Activated CD8-positive, alpha-beta memory T cell treated with anti-CD3 and anti-CD28 coated beads for 1 hour (primary cell): ENCODE measurements at places on chromosomes 13 and 19.

GRCh38 chr19:7106711-7107657 lies 37.5 kb downstream of the ZNF557 start:
- DNase-seq = no peak

DNA sequence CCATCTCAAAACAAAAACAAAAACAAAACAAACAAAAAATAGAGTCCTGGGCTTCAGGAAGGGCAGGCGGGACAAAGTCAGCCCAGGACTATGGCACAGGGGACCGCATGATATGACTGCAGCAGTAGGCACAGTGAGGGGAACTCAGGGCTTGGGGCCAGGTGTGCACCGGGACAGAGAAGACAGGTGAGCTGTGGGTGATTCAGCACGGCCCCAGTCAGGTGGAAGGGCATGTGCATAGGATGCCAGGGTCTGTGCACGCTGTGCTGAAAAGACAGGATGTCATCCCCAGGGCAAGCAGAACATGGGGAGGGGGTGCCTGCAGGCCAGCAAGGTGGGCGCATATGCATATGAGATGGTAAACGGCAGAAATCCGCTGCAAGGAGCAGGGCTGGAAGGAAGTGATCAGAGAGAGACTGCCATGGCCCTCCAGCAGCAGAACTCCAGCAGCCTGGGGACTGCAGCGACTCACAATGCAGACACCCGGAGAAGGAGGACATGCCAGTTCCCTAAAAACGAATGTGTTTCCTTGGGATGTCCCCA lies 15.0 kb downstream of the EPS15L1 start:
- no peak for DNase-seq

DNA sequence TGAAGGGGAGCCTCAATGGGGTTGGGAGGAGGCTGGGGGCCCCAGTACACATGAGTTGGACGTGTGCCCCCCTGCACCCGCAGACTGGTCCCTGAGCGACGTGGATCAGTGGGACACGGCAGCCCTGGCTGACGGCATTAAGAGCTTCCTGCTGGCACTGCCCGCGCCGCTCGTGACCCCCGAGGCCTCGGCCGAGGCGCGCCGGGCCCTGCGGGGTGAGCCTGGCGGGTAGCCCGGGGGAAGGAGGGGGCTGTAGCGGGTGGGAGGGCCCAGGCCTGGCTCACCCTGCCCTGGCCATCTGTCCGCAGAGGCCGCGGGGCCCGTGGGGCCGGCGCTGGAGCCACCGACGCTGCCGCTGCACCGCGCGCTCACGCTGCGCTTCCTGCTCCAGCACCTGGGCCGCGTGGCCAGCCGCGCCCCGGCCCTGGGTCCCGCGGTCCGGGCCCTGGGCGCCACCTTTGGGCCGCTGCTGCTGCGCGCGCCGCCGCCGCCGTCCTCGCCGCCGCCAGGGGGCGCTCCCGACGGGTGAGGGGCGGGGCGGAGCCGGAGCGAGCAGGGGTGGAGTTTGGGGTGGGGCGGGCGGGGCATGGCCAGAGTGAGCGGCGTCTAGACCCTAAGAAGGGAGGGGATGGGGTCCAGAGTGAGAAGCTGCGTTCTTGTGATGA lies 8.1 kb downstream of the PIK3R2 start:
- DNase-seq = peak; percentile 80

DNA sequence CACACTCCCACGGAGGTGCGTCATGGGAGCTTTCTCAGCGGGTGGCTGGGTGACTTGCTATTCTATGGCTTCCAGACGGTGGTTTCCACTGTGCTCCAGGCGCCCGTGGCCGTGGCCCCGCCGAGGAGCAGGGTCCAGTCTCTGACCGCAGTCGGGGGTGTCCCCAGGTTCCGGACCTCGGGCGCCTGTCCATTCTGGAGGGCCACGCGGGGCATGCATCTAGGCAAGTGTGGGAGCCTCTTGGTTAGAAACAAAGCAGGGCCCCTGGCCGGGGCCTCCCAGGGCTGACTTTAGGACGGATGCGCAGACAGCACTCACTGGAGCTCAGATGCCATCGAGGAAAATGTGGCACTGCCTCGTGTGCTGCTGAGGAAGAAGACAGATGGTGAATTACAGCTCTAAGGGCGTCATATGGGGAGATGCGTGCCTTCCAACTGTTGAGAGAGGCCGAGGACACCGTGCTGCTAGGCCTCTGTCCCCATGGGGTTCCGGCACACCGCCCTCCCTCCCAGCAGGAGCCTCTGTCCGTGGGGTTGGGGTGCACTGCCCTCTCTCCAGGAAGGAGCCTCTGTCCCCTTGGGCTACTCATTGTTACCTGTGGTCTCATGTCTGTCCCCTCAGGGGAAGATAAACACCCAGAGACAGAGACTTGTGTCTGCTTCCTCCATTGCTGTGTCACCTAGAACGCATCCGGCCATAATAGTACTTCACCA lies 38.1 kb downstream of the TMEM255B start:
- no peak for DNase-seq

DNA sequence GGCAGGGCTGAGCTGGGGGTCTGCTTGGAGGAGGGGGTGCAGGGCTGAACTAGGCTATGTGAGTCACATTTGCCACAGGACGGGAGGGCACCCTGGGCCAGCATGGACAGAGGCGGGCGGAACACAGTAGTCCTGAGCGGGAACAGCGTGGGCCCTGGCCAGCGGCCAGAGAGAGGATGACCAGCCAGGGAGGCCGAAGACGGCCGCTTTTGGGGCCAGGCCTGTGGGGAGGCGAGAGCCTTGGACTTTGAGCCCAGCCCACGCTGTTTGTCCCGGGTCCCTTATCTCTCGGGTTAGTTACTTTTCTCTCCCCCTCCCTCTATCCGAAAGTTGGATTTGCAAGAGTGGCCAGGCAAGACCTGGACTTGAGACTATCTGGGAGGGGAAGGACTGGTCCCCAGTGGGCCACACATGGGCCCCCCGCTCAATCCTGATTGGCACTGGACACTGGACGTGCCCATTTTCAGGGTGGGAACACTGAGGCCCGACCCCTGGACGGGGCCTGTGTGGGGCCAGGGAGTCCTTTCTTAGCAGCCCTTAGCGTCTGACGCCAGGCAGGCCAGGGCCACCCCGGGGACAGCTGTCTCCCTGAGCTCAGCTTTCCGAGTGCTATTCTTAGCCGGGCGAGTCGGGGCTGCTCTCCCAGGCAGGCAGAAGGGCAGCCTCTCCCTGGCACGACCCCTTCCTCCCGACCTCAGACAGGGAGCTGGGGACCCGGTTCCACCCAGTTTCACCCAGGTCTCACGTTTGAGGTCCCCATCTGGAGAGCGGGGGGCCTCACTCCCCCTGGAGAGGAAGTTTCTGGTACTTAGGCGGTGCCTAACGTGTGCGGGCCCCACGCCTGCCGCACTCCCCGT lies 833 bp downstream of the GAMT start:
- DNase-seq = no peak

- DNase-seq = no peak
Observed at GRCh38 chr13:53408306-53408705, 379.7 kb downstream of the OLFM4 start.

- no peak for DNase-seq
Observed at GRCh38 chr19:21688464-21688863, 78.9 kb downstream of the ZNF100 start.

DNA sequence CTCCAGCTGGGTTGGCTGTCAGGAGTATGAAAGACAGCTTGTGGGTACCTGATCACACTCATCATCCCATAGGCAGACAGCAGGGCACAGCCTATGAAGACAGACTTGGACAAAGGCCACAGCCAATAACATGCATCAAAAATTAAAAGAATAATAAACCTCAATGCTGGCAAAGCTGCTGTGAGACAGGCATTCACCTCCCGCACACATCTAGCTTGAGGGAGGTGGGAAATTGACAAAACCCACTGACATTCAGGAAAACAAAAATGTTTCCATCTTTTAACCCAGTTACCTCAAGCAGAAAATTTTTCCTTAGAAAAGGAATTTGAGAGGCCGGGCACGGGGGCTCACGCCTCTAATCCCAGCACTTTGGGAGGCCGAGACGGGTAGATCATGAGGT lies 14.4 kb downstream of the IL12RB1 start:
- DNase-seq = no peak

- DNase-seq = no peak
Observed at GRCh38 chr19:38648769-38649304, 1.4 kb downstream of the ACTN4 start.

DNA sequence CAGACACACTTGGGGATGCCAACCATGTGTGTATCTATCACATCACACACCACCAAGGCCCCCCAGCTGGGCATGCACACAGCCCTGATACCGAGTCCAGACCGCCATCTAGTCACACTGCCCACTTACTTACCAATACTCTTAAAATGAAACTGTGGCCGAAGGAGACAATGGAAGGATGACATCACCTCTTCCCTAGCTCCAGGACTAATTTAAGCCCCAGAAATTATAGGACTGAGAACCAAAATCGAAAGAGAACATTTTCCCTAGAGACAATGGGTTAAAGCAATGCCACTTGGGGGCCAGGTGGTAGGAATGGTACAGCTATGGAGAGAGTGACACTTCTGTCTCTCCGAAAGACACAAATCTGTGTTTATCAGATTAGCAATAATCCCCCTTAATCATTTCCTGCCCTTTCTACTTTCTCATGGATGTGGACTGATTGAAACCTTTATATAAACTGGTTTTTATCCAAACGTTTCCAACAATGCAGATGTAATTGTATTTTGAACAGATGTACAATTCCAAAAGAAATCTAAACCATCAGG lies 663 bp upstream of the GGACT start:
- DNase-seq = no peak

GRCh38 chr13:32804673-32805230 lies 211.5 kb upstream of the KL start:
- DNase-seq = no peak

DNA sequence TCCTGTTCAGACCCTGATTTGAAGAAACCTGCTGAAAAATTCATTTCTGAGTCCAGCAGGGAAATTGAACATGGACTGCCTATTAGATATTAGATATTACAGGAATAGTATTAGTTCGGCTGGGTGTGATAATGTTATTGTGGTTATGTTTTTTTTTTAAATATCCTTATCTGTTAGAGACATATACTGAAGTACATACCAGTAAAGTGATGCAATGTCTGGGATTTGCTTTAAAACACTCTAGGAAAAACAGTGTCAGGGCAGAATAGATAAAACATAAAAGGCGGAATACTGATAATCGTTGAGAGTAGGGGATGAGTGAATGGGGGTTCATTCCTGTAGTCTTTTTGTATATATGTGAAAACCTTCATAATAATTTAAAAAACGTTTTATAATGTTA lies 28.7 kb upstream of the AMER2 start:
- no peak for DNase-seq

GRCh38 chr13:46587807-46588418 lies 34.9 kb downstream of the LRCH1 start:
- DNase-seq = no peak

DNA sequence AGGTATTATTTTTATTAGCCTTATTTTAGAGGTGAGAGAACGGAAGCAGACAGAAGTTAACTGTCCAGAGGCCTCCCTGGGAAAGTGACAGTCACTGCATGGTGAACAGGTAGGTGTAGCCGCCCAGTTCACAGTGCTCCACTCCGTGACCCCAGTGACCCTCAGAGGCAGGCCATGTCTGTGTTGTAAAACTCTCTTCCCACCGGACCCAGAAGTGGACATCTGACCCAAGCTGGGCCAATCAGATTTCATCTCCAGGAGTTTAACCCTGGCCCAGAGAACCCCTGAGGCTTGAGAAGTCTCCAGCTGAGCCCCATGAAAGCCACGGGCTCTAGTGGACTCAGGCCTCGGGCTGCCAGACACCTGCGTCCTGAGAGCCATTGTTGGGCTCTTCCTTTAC lies 83.6 kb upstream of the FARP1 start:
- no peak for DNase-seq

DNA sequence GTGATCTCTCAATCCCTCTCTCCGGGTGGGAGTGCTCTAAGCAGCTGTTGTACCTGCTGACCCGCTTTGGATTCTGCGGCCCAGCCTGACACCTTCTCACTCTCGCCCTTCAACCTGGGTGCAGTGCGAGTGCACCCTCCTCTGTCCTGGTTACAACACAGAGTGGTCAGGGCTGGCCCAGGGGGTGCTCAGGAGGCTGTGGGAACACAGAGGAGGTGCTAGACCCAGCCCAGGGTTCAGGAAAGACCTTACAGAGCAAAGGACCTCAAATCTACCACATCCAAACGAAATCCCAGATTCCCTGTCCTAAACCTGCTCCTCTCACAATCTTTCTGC lies 23.7 kb downstream of the ZNF175 start:
- no peak for DNase-seq

DNA sequence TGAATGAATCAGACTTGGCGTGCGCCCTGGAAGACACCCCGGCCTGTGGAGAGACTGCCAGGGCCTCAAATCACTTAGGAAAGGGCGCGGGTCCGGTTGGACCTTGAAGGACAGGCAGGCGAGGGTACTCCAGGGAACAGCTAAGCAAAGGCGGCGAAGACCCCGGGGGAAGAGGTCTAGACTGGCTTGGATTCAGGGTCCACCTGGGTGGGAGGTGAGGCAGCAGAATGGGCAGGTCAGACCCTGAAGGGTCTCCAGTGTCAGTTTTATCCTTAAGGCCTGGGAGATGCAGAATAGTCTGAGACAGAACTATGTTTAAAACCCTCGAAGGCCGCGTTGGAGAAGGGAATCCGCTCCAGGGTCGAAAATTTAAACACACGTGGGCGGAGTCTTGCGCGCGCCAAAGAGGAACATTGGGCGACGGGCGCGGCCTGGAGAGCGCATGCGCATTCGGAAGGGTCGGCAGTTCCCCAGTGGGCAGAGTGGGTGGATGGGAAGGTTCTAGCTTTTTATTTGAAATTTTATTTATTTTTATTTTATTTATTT lies 567 bp upstream of the SMG9 start:
- DNase-seq = peak; percentile 61

DNA sequence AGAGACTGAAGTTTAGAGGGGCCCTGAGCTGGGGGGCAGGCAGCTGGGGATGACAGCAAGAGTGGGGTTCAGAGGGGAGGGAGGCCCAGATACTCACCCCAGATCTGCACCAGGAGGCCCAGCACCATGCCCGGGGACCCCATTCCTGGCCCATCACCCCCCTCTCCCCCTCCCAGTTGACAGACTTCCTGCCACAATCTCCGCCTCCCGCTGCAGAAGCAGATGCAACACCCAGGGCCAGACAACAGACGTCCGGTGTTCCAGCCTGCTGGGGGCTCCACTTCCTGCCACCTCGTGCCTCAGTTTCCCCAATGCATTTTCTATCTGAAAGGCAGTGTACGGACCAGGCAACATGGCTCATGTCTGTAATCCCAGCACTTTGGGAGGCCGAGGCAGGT lies at the start of gene TMIGD2:
TSS of gene TMIGD2 (minus strand) at position 147 of the 398 bp plus-strand sequence. CDS start at position 143, 4 bp downstream.
- DNase-seq = no peak

GRCh38 chr13:51227404-51227803 lies 5.2 kb downstream of the FAM124A start:
- no peak for DNase-seq

DNA sequence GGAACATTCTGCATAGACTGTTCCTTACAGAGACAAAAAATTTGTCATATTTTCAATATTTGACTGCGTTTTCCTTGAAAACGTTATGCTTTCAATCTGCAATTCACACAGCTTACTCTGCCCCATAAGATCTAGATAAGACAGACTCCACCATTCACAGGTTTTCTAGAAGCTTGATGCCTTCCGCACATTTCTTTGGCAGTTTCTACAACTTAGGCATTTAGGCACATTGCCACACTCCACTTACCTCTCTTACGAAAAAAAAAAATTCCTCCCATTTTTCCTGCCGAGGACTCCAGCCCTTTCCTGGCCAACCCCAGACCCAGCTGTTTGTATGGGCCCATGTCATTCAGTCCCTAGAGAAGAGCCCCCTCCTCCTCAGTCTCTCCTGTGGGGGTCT lies 11.2 kb downstream of the ATP12A start:
- DNase-seq = no peak

- no peak for DNase-seq
Observed at GRCh38 chr13:33782631-33783030, 35.3 kb upstream of the RFC3 start.
